ENCODE measurements at places on chromosomes 6 and 20.
A peak's percentile ranks its signal among the peaks of the same experiment; 100 is the strongest.

- peak; percentile 70 for DNase-seq
Observed at GRCh38 chr20:6765469-6766058, 1.9 kb upstream of the BMP2 start.

GRCh38 chr6:144659202-144660182 lies 374.4 kb downstream of the UTRN start:
- no peak for DNase-seq

DNA sequence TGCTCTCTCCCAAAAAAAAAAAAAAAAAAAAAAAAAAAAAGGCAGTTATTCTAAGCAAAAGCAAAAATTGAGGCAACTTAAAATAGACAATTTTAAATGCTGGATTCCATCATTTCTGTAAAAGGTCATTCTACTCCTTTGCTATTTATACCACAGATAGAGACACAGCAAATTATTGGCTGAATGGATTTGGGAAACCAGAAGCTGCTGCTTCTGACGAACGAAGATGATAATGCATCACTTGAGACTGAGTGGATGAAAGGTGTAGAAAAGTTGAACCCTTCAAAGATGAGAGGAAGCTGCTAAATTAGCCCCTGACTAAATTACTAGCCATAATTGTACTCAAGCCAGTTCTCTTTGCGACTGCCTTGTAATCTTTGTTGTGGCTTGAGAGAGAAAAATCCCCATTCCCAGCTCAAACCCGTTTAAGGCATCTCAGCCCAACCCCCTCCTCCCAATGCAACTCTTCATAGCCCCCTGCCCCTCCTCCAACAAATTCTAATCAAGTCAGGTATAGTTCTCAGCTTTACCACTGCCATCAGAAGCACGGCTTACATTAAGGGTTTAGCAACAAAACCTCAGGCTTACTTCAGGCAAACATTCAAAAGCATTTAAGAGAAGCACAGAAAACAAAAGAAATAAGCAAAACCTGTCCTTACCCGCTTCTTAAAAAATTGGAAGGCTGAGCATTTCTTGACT lies 1.0 kb downstream of the SGK1 start:
- DNase-seq, result no peak

- peak; percentile 77 for DNase-seq
Observed at GRCh38 chr20:52972190-52972937, at the start of gene TSHZ2. Gene TSHZ2, plus strand, starts transcription at chr20:52972358. Its CDS starts 936 bp downstream, at chr20:52973294.

- DNase-seq, result peak; percentile 46
Observed at GRCh38 chr6:166955865-166956443, 396 bp downstream of the RNASET2 start.

Data from epithelial cell of esophagus (primary cell).